CD4-positive, CD25-positive, alpha-beta regulatory T cell (primary cell): ENCODE measurements at places on chromosomes 12 and 14. TPM values are rescaled to one million over a fixed set of nuclear protein-coding genes. Genes with fewer than 3 reads are reported as not detected.

DNA sequence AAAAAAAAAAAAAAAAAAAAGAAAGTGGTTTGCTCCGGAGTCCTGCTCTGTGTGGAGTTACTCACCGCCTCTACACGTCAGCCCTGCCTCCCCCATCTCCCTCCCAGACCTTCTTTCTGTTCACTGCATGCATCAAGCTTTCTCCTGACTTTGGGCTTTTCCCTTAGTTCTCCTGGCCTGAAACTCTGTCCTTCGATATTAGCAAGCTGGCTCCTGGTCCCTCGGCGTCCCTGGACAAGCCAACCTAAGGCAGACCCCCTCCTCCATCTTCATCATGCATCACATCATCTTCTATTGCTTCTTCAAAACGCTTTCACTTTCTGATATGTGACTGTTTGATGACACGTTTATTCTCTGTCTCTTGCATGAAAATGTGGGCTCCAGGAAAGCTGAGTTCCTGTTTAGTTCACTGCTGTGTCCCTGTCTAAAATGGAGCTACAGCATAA lies 40.6 kb downstream of the SLC15A4 start:
- H3K27ac ChIP-seq, result no peak overlapping the region
- H3K4me3 ChIP-seq, result no peak overlapping the region
- no peaks in the 10 kb centered on the region for H3K36me3 ChIP-seq
- no peaks in the 10 kb centered on the region for H3K27me3 ChIP-seq
- DNase-seq, result peak; percentile 50

- no peak overlapping the region for H3K27ac ChIP-seq
- no peaks in the 10 kb centered on the region for H3K27me3 ChIP-seq
- H3K36me3 ChIP-seq, result no peaks in the 10 kb centered on the region
- no peak for DNase-seq
- H3K4me1 ChIP-seq, result no peaks in the 10 kb centered on the region
These were observed 265.8 kb downstream of the EGLN3 start for GRCh38 chr14:33685026-33685425.

GRCh38 chr14:51317373-51317772 lies 77.3 kb downstream of the TMX1 start:
- H3K4me3 ChIP-seq, result no peak overlapping the region
- no peak for DNase-seq
- H3K4me1 ChIP-seq, result no peaks in the 10 kb centered on the region
- H3K27me3 ChIP-seq, result no peaks in the 10 kb centered on the region

DNA sequence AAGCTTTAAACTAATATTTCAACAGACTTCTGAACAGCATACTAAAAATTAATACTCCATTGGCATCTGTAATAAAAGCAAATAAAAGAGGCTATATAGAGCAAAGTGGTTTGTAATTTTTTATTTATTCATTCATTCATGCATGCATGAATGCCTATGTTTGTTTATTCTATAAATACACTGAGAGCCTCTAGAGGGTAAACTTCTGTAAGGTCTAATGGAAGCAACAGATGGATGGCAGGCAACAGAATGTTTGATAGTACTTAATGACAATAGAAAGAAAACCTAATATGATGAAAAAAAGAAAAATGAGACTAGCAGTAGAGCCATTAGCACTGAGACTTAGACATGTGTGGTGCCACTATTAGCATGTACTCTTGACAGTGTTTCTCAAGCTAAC lies 253.1 kb downstream of the CCDC91 start:
- no peaks in the 10 kb centered on the region for H3K27me3 ChIP-seq
- H3K4me1 ChIP-seq, result no peaks in the 10 kb centered on the region
- peaks cover 4% of the 10 kb centered on the region for H3K36me3 ChIP-seq
- no peak overlapping the region for H3K4me3 ChIP-seq

Gene OR6C70
- not detected for total RNA-seq

DNA sequence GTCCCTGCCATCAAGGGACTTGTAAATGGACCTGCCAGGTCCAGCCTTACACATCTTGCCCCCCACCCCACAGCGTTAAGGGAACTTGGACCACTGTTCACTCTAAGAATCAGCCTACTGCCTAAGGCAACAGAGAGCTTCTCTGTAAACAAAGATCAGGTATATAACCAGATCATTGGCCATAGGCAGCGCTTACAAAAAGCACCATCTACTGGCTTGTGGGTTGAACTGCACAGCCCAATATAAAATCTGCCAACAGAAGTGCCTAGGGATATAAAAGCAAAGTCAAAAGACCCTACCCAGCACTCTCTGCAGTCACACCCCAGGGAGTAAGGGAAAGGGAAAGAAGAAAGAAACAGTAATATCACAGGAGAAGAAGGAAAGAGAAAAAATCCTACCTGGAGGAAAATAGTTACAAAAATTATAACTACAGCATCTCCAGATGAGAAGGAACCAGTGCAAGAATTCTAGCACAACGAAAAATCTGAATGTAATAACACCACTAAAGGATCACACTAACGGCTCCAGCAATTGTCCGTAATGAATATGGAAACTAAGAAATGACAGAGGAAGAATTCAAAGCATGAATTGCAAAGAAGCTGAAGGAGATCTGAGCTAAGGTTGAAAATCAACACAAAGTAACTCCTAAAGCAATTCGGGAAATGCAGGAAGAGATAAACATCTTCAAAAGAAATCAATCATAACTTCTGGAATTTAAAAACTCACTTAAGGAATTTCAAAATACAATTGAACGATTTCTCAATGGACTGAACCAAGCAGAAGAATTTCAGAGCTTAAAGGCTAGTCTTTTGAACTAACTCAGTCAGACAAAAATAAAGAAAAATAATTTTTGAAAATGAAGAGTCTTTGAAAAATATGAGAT lies 95.2 kb upstream of the PCED1B start:
- peak; percentile 29 for DNase-seq
- H3K27ac ChIP-seq, result no peak overlapping the region
- no peaks in the 10 kb centered on the region for H3K36me3 ChIP-seq
- H3K27me3 ChIP-seq, result peaks cover 8% of the 10 kb centered on the region
- no peaks in the 10 kb centered on the region for H3K4me1 ChIP-seq

Gene TEX22
- 3.1 TPM for total RNA-seq
